ENCODE measurements at places on chromosomes 3 and 15.
A peak's percentile ranks its signal among the peaks of the same experiment; 100 is the strongest.

DNA sequence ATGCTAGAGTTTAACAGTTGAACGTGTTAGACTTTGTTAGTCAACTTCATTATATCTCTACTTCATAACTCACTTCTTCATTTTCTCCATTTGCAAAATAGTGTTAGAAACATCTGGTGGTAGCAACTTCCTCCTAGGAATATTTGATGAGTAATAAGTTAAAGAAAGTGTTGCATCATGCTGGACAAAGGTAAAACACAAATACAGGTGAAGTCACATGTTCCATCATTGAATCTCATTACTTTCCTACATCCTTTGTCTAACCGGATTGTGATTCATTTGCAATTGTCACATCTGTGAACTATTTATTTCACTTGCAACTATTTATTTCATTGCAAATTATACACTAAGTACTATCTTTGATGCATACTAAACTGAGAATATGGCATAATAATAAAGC, 186.5 kb downstream of the TUSC7 start:
- DNase-seq, result no peak

GRCh38 chr15:89912145-89912673, 543 bp downstream of the ARPIN start:
- no peak for DNase-seq

DNA sequence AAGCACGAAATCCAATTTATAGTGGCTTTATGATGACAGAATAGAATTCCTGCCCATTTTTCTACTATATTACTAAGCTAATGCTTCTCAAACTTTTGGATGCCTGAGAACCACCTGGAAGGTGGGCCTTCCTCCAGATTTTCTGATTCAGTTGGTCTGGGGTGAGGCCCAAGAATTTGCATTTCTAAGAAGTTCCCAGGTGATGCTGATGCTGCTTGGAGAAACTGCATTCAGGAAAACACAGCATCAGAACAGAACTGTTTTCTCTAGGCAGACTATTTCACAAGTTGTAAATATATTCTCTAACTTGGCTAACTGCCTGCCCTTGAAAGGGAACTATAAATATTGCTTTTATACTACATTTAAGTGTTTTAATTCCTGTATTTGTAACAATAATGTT, 644.9 kb upstream of the DPPA4 start:
- no peak for DNase-seq

DNA sequence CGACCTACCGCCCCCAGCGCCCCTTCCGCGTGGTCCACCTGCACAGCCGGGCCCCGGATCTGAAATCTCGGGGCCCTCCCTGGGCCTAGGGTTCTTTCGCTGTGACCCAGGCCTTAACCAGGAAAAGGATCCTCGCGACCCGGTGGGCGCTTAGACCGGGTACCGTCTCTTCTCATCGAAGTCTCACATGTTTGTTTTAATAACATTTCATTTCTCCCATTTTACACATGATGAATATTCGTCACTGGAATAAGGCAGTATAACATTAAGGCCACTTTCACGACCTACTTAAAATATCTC, 277 bp upstream of the DALRD3 start:
- DNase-seq, result no peak

DNA sequence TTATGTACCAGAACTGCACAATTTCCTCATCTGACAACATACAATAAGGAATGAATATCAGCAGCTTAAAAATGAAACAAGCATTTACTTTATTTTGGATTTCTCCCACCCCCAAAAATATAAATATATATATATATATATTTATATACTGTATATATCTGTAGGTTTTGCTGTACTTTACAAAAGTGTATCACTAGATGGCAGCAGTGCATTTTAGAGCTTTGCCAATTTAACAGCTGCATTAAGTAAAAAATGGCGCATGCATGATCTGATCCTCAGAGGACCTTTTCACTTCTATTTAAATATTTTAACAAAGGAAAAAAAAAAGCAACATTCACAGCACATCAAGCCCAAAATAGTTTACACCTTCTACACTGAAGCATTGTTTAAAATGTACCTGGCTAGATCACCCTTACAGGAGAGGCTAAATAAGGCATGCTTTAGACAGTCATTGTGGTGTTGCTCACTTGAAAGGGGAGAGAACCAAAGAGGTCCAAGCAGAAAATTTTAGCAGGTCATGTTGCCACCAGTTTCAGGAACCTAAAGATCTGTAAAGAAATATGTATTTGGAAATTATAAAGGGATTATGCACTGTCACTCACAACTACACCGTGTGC, 72.6 kb downstream of the NPTN start:
- DNase-seq, result no peak

DNA sequence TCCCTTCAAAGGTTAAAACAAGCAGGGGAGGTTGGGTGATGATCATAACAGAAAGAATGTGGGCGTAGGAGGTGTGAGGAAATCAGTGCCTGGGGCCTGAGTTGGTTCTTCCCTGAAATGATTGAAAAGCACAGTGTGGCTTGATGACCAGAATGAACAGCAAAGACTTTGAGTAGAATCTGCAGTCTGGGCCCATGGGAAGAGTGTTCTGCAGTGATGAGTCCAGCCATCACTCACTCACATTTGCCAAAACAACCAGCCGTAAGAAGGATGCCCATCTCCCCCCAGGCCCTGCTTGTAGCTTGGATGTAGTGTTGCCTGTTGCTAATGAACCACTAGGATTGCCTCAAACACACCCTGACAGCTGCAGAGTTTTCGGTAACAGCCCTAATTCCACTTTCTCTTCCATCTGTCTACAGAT, 67.9 kb downstream of the VGLL3 start:
- DNase-seq, result no peak

GRCh38 chr3:10760199-10760598, 55.8 kb upstream of the SLC6A11 start:
- no peak for DNase-seq

- no peak for DNase-seq
These were observed 78.6 kb upstream of the MITF start for GRCh38 chr3:69660631-69661030.

GRCh38 chr15:99744142-99744541, 10.9 kb upstream of the LYSMD4 start:
- DNase-seq, result no peak

- no peak for DNase-seq
These were observed 170.3 kb upstream of the MITF start for GRCh38 chr3:69568951-69569350.

- DNase-seq, result no peak
These were observed 22.3 kb downstream of the WDR73 start for GRCh38 chr15:84631706-84632272.

- no peak for DNase-seq
These were observed 128.2 kb downstream of the LRRK1 start for GRCh38 chr15:101047301-101047781.

GRCh38 chr3:94285872-94286271, 223.0 kb downstream of the NSUN3 start:
- DNase-seq, result no peak

DNA sequence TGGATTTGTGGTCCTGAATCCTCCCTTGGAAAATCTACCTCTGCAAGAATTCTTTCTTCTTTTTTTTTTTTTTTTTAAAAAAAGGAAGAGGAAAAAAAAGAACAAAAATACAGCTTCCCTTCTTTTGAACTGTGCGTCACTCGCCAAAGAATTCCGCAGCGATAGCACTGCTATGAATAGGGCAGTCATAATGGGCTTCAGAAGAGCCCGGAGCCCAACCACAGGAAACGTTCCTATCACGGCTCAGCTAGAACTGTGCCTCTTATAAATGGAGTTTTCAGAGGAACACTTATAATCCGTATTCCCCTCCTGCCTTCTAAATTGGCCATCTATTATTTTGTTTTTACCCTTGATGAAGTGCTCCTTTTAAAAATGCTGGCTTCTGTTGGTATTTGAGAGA, 227.7 kb downstream of the ADAMTS17 start:
- no peak for DNase-seq

DNA sequence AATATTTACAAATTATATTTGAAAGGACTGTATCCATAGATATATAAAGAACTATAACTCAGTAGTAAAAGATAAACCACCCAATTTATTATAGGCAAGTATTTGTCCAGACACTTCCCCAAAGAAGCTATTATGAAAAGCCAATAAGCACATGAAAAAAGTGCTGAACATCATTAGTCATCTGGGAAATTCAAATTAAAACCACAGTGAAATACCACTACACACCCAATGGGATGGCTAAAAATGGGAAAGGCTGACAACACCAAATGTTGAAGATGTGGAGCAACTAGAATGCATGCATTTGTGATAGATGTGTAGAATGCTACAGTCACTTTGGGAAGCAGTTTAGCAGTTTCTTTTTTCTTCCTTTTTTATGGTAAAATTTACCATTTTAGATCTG, 147.0 kb downstream of the PDE8A start:
- DNase-seq, result no peak

DNA sequence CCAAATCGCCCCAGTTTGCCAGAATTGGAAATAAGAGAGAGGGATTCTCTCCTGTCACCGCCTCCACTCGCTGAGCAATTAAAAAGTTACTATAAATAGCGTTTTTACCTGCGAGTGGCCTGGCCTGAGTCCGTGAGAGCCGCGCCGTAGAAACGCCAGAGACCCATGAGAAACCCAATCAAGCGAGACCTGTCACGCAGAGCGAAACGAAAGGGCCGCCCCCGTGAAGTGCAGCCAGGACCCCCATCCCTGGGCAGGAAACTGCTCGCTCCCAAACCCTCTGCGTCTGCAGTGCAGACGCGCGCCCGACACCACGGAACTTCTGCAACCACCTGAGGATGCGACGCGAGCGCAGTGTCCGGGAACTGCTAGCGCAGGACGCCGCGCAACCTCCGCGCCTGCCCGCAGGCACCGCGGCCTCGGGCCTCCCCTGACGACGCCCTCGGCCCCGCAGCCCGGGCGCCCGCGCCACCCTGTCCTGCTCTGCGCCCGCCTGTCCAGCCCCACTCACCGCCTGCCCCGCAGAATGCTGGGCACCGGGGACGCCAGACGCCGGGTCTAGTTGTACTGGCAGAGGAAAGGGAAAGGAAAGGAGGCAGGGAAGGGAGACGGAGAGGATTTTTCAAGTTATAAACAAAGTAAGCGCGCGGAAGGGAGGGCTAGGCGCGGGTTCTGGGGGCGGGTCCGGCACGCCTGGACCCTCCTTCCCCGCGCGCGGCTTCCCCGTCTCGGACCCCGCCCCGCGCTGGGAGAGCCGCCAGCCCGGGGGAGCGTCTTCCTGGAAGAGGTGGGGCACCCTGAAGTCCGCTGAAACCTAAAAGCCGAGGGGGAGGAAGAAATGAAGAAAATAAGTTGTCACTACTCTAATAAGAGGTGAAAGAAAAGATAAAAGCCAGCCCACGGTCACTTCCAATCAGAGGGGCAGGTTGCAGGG, at the start of gene PLSCR4:
PLSCR4 (minus strand) TSS at position 657 of the 934 bp plus-strand sequence. CDS start 29,034 bp downstream, outside the sequence.
- peak; percentile 14 for DNase-seq

GRCh38 chr3:64878362-64878761, 190.6 kb upstream of the ADAMTS9 start:
- peak; percentile 6 for DNase-seq

GRCh38 chr15:25249236-25250010, 189.4 kb downstream of the UBE3A start:
- DNase-seq, result no peak

- DNase-seq, result no peak
These were observed 8.7 kb upstream of the SETD5 start for GRCh38 chr3:9388562-9389272.

GRCh38 chr3:29335438-29335837, 54.6 kb downstream of the RBMS3 start:
- peak; percentile 41 for DNase-seq

GRCh38 chr15:47586653-47587224, 130.6 kb upstream of the SEMA6D start:
- no peak for DNase-seq

DNA sequence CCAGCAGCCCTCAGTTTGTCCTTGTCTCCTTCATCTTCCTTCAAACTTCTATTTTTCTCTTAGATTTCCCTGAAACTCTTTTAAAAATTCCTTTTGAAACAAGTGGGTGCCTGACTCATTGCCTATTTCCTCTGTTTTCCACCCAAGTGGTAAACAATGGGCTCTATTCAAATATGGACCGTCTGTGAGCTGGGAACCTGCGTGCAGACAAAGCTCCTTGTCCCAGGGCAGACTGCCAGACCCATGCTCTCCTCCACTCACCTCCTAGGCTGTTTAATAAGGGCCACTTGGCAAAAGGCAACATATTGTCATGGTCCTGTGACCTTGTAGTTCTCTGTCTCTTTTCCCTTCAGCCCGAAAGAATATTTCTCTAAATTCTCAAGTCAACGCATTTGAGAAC, 332.7 kb upstream of the THBS1 start:
- DNase-seq, result peak; percentile 29

- no peak for DNase-seq
These were observed 81.3 kb downstream of the STAC start for GRCh38 chr3:36461597-36461996.

DNA sequence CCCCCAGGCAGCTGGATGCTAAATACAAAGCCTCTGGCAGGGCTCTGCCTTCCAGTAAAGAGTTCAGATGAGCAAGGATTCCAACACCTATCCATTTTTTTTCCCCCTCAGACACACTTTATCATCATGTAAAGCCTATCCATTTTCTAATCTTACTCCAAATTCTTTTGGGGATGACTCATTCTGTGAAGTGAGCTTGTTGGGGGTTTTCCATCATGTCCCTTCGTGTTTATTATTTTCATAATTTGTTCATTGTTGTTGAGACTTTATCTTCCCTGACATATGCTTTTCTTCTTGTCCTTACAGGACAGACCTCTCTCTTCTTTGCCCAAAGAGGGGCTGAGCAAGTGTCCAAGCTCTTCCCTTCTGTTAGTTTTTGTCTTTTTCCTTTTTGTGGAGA, 34.7 kb upstream of the SH3BP5 start:
- DNase-seq, result no peak

DNA sequence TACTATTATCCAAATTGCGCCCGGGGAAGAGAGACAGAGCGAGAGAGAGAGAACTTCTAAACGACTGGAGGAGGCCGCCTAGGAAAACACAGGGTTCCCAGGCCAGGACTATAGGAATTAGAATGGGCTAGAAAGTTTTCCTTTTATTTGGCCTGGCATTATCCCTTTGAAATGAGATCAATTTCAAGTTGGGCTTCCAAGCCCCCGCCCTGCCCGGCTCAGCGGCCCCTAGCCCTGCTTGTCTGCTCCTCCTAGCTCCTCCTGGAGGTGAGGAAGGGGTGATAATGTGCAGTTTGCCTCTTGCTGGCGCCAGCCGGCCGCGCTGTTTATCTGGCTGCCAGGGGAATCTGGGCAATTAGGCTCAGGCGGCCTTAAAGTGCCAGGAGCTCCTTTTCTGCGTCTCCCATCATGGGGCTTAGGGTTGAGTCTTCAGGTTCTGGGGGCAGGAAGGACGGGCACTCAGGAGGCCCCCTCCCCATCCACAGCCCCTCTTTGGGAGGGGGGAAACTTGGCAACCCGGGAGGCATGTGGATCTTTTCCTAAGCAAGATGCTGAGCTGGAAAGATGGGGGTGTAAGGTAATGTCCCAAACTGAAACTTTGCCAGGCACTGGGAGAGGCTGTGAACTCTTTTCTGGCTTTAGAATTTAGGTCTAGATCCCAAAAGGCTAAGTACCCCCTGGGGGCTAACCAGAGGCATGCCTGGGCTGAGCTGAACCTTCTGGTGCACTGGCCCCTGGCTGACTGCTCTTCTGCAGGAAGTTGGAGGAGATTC, 5.5 kb downstream of the SMAD6 start:
- DNase-seq, result no peak

Data from T1000 (cell line).